ENCODE measurements at places on chromosomes 16 and 17.
A peak's percentile ranks its signal among the peaks of the same experiment; 100 is the strongest.

- no peak for DNase-seq
These were observed 9.3 kb upstream of the IRX5 start for GRCh38 chr16:54921206-54921824.

GRCh38 chr17:13135506-13135905, 117.7 kb upstream of the ELAC2 start:
- no peak for DNase-seq

- DNase-seq, result no peak
These were observed 26.2 kb downstream of the C16orf78 start for GRCh38 chr16:49399594-49400364.

GRCh38 chr17:30520436-30520835, 43.2 kb downstream of the GOSR1 start:
- no peak for DNase-seq

GRCh38 chr16:77785373-77785764, 3.0 kb upstream of the VAT1L start:
- DNase-seq, result no peak

- DNase-seq, result peak; percentile 22
These were observed 21.2 kb downstream of the AKAP1 start for GRCh38 chr17:57106107-57106835.

- no peak for DNase-seq
These were observed 5.2 kb upstream of the CDC42EP4 start for GRCh38 chr17:73316919-73317505.

DNA sequence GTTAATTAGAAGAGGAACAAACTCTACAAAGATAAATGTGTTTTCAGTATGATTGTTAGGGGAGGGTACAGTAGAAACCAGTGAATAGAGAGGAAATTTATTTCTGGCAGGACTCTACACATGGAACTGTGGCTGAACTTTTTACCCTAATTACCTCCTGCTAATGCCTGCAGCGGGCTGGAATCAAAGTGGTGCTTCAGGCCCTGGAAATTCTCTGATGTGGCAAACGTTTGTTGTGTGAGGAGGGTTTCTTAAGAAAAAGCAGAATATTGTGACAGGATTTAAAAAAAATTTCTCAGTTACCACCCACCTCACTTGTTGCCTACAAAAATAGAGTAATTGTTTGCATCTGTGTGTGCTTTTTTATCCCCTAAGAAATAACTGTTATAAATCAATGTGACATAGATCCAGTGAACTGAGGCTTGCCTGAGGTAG, 154.5 kb downstream of the BCAS3 start:
- no peak for DNase-seq

GRCh38 chr16:87421003-87421912, 29.1 kb downstream of the MAP1LC3B start:
- no peak for DNase-seq

- no peak for DNase-seq
These were observed 496.8 kb downstream of the XYLT1 start for GRCh38 chr16:16973707-16974591.

- DNase-seq, result peak; percentile 37
These were observed 47.6 kb downstream of the HSD17B2 start for GRCh38 chr16:82082543-82083244.

GRCh38 chr16:74224828-74225612, 71.6 kb upstream of the PSMD7 start:
- peak; percentile 64 for DNase-seq

DNA sequence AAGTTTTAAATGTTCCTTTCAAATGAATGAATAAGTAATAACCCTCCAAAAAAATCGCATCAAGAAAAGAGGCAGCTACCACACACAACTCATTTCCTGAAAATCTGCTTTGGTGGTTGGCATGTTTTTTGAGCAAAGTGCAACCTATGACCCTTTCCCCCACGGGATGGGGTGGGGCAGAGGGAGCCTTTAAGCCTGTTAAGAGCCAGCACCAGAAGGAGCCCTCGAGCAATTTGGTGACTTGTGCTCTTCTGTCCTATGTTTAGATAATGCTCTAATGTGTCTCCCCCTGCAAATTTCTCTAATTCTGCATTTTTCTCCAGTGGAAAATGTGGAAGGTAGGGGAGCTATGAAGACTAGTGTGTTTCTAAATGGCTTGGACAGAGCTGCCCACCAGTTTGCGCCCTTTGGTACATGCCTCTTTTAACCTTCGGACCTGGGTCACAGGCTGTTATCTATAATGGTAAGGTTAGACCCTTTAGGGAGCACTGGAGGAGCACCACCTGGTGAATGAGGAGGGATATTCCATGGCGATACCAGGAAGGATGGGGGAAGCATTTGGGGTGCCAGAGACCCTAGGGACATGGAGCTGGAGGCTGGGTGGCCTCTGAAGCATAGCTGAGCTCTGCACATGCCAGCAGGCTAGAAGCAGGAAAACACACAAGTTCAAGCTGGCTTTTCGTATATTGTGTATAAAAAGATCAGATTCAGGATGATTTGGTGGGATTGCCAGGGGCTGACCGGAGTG, 1.6 kb downstream of the PYCARD start:
- peak; percentile 22 for DNase-seq

GRCh38 chr17:82238472-82239201, 9.8 kb downstream of the SLC16A3 start:
- no peak for DNase-seq

GRCh38 chr17:74768763-74769114, 7.4 kb downstream of the NAT9 start:
- DNase-seq, result no peak

DNA sequence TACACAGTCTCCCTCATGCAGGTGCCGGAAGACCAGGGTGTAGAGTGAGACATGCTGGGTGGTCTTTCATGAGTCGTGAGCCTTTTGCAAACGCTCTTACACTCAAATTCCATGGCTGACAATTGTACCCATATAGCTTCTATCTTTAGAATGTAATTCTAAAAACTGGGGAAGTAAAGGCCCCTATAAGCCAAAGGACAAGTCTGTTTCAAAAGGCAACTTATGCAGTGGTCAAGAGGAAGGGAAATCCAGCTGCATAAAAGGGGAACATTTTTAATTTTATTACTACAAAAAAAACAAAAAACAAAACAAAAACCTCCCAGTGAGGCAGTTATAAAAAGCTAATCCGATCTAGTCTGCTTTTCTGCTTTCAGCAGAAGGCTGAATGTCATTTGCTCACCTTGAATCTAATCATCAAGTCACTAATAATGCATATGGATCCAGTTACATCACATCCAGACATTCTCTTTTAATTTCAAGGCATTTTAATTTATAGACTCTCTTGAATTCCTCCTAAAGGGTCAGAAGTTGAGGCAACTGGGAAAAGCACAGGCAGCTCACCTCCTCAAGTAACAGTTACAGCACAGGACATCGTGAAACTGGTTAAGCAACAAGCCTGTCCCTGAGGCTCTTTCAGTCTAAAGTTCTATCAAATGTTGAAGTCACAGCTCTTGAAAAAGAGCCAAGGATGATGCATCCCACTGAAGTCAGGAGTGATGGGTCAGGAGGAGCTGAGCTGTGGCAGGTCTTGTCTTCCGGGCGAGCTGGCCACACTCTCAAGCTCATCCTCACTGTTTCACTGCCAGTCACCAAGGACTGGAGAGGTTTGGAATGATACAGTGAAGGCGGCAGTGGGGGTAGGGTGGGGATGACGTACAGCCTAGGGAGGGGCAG, 99.7 kb downstream of the VPS53 start:
- DNase-seq, result no peak

DNA sequence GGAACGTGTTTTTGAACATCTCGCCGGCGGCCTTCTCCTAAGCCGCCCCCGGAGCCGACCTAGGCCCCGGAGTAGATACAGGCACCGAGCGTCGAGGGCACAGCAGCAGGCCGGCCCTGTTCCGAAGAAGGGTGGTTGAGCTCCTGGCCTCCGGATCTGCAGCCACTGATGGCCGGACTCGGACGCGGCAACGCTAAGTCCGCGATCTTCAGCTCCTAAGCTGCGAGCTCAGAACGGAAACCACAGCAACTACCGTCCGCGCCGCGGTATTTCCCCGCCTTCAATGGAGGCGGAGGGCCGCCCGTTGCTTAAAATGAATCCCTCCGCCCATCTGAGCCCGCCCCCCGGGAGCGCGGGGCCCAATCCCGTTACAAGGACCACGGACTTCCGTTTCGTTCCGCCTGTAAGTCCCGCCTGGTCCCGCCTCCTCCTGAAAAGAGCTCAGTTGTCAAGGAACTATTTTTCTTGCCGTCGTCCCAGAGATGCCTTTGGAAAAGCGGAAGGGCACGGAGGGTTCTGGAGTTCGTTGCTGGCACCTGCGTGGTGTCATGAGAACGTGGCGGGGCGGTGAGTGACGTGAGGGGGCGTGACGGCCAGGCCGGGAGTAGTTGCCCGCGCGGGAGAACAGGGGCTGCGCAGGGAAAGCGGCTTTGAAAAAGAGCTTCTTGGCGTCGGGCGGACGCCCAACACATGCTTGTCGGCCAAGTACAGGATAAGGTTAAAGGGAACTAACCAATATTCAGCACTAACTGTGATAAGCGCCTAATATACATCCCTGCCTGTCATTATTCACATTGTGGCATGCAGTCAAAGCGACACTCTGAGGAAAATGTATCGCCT, at the start of gene CFAP20:
Gene CFAP20, minus strand, starts transcription at position 285 of the 840 bp plus-strand sequence. Its CDS starts 266 bp downstream, at position 19.
- peak; percentile 100 for DNase-seq

DNA sequence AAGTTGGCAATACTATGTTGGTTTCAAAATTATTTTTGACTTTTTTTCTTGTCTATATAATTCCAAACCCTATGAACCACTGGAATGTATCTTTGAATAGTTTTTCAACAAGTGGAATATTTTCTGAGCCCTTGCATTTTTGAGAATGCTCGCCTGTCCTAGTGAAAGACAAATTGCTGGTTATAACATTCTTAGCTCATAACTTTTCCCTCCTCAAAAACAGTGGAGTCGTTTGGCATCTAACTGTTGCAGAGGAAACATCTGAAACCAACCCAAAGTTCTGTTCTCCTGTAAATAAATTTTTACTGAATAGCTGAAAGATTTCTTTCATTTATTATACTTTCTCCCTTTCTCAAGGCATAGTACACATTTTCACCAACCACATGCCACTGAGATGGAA, 11.3 kb upstream of the COX10 start:
- no peak for DNase-seq

GRCh38 chr17:35906926-35907637, 23.5 kb downstream of the RDM1 start:
- no peak for DNase-seq

DNA sequence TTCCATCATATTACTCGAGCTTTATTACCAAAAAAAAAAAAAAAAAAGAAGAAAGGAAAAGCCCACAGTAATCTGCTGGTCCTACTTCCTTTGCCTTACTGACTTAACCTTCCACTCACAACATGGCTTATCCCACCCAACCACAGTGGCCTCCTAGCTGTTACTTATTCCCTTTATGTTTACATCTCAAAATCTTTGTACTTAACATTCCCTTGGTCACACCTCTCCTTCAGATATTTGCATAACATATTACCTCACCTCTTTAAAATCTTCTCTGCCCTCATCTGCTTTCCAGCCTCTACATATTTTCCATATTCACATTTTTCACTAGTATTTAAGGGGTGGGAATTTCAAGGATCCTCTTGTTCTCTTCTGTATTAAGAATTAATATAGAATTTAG, 327.0 kb upstream of the TBX2 start:
- no peak for DNase-seq

GRCh38 chr17:20935740-20936139, 107.1 kb downstream of the USP22 start:
- peak; percentile 85 for DNase-seq

GRCh38 chr16:3490911-3491629, 4.2 kb downstream of the C16orf90 start:
- DNase-seq, result peak; percentile 45

DNA sequence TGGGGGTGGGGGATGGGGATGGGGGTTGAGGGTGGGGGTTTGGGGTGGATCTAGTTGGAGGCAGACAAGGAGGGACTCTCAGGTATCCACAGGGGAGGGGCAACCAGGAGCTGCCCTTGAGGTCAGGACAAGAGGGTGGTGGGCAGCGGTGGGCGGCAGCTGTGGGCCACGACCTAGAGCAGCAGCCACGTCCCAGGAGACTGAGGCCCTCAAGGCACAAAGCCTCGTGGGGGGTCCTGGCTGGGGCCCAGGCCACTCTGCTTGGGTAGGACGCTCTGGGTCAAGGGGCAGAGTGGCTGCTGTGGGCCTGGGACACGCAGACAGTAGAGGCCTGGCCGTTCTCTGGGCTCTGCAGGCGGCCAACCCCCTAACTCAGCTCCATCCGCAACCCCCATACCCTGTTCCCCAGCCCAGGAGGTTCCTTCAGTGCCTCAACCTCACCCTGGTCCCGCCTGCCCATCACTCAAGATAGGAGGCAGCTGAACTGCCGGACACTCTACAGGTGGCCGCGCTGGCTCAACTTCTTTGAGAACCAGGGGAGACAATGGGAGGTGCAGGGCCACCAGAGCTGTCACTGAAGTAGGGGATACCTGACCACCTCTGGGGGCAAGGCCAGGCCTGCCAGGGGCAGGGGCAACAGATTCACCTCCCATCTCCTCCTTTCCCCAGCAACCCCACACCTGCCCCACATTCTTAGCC, 75.6 kb downstream of the ENGASE start:
- no peak for DNase-seq

- DNase-seq, result no peak
These were observed 125.5 kb upstream of the HSBP1 start for GRCh38 chr16:83682116-83682867.

- peak; percentile 48 for DNase-seq
These were observed at the start of gene SLC47A1 for GRCh38 chr17:19533718-19534561. TSS of gene SLC47A1 (plus strand) at chr17:19533854. CDS start at chr17:19533940, 86 bp downstream.

DNA sequence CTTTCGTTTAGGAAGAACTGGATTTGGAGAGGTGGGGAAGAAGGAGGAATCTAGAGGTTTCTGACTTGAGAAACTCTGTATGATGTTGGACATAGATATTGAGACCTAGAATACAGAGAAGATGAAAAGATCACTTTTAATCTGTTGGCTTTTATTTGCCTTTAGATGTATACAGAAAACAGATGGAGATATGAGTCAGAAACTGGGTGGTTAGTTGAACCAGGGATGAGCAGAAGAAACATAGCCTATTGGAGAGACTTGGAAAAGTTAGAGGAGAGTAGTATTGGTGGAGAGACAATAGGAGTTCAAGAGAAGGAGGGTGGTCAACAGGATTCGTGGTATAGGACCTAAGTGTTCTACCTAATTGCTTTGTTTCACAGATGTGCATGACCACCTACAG, 5.1 kb downstream of the PHAF1 start:
- no peak for DNase-seq

GRCh38 chr17:12041312-12041711, 20.6 kb downstream of the MAP2K4 start:
- DNase-seq, result peak; percentile 73
